ENCODE measurements at places on chromosomes 4 and X.

- no peak for DNase-seq
Observed at GRCh38 chrX:7987160-7988012, 60.2 kb upstream of the PNPLA4 start.

DNA sequence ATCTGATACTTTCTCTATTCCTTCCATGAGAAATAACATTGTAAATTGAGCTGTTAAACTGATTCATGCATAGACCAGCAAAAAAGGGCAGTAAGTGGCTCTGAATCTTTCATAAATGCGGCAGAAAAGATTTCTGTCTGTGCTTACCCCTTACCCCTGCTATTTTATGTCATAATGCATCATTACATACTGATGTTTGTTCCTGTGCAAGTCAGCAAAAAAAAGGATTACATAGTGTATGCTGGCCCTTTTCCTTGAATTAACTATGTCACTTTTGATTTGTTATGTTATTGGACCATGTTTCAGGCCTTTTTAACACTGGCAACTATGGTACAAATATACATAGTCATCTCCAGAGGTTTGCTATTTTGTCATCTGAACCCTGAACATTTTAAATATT is 2159.7 kb downstream of the PCDH7 start:
- no peak for DNase-seq

DNA sequence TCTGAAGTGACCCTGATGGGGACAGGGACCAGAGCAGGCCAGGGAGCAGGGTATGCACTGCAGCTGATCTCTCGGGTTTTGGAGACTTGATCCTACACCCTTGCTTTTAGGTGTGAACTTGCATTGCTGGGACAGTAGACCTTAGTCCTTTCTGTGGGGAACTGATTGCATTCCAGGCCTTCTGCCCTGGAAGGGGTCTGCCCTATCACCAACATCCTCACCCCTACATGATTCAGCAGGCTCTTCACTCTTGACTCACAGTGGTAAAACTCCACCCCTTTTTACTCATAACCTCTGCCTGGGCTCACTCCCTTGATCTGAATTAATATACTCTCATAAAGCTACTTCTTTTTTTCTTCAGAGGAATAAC is 6.6 kb upstream of the DDX60L start:
- no peak for DNase-seq

- DNase-seq = no peak
Observed at GRCh38 chrX:15530318-15530717, 29.7 kb downstream of the BMX start.

- DNase-seq = no peak
Observed at GRCh38 chr4:89551191-89551590, 243.6 kb upstream of the GPRIN3 start.

- DNase-seq = peak; percentile 62
Observed at GRCh38 chr4:113869743-113870375, 108.3 kb upstream of the CAMK2D start.

GRCh38 chrX:45762699-45763647 is 562.3 kb upstream of the DIPK2B start:
- DNase-seq = no peak

DNA sequence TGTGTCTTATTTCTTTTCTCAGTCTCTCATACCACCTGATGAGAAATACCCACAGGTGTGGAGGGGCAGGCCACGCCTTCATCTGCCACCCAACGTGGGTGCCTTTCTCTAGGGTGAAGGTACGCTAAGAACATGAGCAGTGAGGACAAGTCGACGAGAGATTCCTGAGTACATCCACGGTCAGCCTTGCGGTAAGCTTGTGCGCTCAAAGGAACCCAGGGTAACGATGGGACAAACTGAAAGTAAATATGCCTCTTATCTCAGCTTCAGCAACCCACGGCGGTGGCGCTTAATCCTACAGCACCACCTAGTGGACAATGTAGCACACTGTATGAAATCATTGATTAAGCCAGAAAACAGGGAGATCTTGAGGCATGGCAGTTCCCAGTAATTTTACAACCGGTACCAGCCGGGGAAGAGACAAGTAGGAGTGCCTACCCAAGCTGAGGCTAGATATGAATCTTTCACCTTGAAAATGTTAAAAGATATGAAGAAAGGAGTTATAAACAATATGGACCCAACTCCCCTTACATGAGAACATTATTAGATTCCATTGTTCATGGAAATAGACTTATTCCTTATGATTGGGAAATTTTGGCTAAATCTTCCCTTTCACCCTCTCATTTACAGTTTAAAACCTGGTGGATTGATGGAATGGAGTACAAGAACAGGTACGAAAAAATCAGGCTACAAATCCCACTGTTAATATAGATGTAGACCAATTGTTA is 63.0 kb downstream of the ZNF732 start:
- DNase-seq = peak; percentile 54

DNA sequence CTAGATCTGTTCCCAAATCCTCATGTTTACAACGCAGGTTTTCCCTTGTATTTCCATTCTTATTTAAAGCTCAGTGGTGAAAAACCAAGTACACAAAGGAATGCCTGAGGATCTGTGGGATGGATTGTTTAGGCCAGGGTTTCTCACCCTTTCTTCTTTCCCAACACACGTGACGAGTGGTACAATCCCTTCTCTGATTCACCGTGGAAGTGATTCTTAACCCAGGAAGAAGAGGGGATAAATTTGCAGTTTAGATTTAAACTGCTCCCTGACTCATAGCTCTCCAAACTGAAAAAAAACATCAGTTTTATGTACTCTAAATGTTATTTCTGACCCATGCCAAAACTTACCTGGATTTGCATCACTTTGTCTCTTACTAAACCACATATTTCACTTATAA is 17.0 kb downstream of the PAQR3 start:
- DNase-seq = no peak

- no peak for DNase-seq
Observed at GRCh38 chrX:126164226-126164625, 1.9 kb downstream of the DCAF12L2 start.

DNA sequence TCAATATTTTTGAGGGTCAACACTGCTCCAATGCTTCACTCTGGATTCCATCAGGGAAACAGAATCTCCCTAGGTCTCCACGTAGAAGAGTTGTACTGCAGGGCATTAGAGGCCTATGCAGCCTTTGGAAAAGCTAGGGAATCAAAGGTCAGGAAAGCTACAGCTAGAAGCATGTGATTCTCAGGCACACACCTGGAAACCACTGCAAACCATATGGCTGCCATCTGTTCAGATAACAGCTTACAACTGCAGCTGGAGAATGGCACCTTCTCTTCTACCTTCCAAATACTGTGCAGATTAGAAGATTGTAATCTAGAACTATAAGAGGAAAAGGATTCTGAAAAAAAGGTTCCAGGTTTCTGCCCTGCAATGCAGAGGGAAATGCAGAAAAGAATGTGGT is 60.6 kb downstream of the BTC start:
- DNase-seq = no peak

GRCh38 chr4:80265571-80266252 is 752 bp upstream of the FGF5 start:
- DNase-seq = no peak

DNA sequence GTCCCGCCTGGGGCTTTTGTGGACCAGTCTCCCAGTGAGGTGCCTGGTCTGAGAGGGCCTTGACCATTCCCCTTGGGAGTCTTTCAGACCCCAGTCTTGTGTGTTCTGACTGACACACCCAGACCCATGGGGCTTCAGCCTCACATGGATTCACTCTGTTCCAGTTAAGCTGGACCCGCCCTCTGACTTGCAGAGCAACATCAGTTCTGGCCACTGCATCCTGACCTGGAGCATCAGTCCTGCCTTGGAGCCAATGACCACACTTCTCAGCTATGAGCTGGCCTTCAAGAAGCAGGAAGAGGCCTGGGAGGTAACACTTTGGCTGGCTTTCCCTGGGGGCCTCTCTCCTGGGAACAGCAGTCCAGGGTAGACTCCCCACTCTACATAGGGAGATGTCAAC is 6.8 kb downstream of the IL9R start:
- DNase-seq = no peak

DNA sequence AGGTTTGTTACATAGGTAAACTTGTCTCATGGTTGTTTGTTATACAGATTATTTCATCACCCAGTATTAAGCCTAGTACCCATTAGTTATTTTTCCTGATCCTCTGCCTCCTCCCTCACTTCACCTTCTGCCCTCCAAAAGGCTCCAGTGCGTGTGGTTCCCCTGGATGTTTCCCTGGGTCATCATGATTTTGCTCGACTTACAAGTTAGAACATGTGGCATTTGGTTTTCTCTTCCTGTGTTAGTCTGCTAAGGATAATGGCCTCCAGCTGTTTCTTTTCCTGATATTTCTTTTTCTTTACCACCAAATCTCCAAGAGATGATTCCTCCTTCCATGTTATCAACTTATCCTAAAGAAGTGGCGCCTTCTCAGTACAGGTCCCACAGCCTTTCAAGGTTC is 543.1 kb upstream of the ADGRL3 start:
- DNase-seq = no peak

DNA sequence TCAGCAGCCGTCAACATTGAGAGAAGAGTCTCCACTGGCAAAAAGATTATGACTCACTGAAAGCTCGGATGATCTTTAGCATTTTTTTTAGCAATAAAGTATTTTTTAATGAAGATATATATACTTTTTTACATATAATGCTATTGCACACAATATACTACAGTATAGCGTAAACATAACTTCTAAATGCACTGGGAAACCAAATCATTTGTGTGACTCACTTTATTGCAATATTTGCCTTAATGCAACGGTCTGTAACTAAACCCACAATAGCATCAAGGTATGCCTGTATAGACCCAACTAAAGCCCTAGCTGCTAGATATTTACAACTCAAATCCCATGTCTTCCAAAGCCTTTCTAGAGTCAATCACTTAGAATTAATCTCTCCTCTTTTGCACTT is 52.3 kb upstream of the EDNRA start:
- DNase-seq = no peak

- no peak for DNase-seq
Observed at GRCh38 chr4:186134257-186134656, 29.8 kb downstream of the FAM149A start.

- no peak for DNase-seq
Observed at GRCh38 chrX:21738950-21739287, 19.0 kb downstream of the SMPX start.

- DNase-seq = no peak
Observed at GRCh38 chrX:6432226-6432625, 102.7 kb downstream of the VCX3A start.

DNA sequence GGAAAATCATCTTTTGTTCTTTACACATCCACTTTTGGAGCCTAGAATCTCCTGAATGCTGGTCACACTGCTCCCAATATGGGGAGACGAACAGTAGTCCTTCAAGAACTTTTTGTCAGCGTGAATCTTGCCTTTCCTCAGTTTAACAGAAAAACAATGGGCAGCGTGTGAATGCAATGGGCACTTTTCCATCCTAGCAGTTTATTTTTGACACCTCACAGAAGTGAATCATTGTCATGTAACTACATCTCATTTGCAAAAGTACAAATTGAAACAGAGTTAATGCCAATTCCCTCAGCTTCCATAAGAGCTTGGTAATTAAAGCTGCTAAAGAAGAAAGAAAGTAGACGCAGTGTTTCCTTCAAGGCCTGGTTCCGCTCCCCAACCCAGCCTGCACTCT is 85.5 kb downstream of the DRD5 start:
- no peak for DNase-seq

- no peak for DNase-seq
Observed at GRCh38 chr4:24690436-24690835, 104.9 kb upstream of the SOD3 start.

DNA sequence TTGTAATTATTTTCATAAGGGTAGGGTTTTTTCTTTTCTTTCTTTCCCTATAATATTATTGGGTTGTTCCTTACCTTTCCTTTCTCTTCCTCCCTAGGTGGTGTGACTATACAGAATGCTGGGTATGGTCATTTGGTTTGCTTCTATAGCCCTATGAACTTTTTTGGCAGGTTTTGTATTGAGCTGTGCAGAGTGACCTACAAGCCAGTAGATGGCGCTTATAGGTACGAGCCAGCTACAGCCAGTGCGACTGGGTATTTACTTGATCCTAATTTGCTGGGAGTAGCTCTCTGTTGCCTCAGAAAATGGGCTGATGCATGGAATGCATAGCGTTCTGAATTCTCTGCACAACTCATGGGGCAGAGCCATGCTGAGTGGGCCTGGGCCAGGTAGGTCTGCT is 423.3 kb downstream of the MAGEE1 start:
- DNase-seq = no peak

DNA sequence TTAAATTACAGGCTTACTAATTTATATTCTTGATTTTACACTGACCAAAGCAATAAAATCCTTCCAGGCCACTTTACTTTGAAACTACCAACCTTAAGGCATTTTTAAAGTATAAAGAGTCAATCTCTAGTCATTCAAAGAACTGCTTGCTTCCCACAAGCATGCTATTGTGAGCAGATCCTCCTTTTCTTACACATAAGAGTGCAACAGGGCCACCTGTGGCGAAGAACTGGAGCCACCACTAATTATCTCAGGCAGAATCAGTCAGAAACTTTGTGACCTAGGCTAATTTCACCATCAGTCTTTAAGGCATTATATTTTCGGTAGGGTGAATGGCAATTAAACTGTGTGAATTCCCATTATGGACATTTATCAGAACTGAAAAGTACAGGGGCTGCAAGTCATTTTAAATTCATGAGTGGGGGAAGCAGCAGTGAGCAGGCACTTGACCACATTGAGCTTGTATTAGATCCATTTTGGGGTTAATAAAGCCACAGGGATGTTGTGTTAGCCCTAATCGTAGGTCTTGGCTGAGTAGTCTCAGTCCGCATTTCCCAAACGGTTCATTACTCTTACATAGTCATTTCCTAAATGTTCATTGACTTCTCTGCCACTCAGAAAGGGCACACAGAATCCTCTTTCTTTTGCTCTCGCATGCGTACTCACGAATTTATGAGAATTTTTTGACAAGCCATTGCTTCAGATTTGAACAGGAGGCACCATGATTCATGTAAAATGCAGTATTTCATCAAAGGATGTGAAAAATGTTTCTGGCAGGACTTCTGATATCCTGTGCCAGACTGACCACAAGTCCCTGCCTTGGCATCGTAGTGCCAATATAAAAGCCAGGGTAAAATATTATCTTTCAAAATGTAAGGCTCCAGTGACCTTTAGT is 39.8 kb downstream of the NPY2R start:
- no peak for DNase-seq

- no peak for DNase-seq
Observed at GRCh38 chr4:114302472-114302871, 296.1 kb upstream of the UGT8 start.

DNA sequence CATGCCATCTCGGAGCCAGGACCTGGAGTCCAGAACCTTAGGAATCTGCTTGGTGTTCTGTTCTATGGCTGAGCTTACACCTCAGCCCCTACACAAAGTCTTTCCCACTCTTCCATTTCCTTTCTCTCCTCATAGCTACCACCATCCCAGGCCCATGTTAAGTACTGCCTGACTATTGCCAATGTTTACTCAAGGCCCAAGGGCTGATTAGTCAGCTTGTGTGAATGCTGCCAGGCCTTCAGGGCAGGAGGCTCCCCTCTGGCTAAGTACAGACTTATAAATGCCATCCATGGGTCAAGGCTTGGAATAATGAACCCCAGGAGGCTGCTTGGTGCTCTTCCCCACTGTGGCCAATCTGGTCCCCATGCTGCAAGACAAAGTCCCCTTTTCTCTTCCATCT is 411.6 kb upstream of the MAGEB18 start:
- no peak for DNase-seq
